GOT3 (cell line): ENCODE measurements at places on chromosomes 11 and 22.

GRCh38 chr11:63663809-63664208, 7.4 kb downstream of the ATL3 start:
- no peak for DNase-seq

- DNase-seq: no peak
Measured at GRCh38 chr22:38310518-38311322, 6.5 kb downstream of the CSNK1E start.

GRCh38 chr22:17938484-17938924, 85.9 kb downstream of the MICAL3 start:
- DNase-seq: no peak

GRCh38 chr11:66419825-66420224, 1.0 kb upstream of the NPAS4 start:
- no peak for DNase-seq

GRCh38 chr22:36331912-36332622, 55.7 kb downstream of the MYH9 start:
- no peak for DNase-seq

DNA sequence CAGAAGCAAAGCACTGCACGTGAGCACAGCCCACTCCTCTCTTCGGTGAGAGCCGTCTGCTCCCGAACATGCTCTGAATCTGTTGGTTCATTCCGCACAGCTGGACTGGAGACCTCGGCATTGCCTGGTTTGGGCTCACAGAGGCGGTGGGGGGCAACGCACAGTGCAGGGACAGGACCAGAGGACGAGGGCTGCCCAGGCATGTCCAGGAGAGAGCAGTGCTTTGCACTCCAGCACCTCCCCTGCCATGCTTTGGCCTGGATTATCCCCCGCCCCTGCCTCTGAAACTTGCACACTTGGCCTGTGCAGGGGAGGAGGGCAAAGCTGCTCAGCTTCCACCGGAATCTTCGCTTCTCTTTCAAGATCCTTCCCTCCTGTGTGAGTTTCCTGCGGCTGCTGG, 536.5 kb downstream of the BRD1 start:
- no peak for DNase-seq

DNA sequence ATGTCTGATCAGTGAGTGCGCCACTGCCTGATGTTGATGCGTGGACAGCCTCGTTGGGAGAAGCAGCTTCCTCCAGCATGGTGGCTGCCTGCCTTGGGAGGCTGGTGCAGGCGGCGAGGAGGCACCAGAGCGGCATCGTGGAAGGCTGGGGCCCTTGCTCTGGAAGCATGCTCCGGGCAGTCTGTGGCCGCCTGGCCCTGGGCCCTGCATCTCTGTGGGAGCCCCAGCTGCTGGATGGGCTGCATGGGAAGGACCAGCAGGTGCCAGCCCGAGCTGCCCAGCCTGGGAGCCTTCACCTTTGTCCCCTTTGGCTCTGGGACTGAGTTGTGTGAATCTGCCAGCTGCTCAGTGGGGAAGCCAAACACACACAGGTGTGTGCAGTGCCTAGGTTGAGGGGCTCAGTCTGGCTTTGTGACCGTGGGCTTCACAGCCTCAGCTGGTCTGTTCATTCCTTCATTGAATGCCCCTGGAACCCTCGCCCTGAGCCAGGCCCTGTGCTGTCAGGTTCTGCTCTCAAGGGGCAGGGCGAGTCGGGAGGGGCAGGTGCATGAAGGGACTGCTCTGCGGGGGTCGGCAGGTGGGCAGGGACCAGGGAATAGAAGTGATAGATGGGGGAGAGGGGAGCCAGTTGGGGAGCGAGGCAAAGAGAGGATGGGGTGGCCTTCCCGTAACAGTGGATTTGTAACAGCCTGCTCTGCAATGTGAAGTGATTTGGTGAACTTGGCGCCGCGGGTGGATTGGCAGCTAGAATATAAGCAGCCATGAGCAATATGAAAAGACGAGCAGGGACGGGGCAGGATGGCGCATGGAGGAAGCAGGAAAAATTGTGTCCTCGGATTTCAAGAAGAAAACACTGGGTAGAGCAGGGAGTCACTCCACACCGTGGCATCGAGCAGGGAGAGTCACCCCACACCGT, 354.2 kb downstream of the TBC1D22A start:
- DNase-seq: no peak

DNA sequence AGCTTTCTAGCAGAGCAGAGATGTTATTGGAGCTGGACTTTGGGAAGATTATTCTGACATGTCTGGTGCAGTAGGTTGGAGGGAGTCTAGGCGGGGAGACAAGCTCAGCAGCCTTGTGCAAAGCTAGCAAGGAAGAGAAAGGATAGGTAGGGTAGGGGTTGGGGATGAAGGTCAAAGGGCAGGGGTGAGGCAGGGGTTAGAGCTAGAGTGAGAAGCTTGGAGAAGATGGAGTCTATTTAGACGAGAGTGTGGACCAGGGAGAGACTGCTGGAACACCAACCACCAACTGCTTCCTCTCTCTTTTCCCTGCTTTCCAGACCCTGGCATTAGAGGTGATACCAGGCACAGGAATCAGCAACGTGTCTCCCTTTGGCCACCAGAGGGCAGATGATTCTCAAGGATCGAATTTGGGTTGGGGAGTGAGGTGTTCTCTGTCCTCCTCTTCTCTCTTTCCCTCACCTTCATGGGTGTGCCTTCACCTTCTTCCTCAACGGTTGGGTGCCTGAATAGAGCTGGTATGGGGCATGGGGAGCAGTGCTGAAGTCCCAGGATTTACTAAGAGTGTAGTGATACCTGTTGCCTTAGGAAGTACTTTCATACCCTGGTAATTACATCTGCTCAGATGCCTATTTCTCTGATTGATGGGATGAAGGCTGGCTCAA, 1.8 kb upstream of the MARK2 start:
- DNase-seq: no peak

GRCh38 chr11:80900265-80900664, 1459.4 kb upstream of the TENM4 start:
- no peak for DNase-seq

DNA sequence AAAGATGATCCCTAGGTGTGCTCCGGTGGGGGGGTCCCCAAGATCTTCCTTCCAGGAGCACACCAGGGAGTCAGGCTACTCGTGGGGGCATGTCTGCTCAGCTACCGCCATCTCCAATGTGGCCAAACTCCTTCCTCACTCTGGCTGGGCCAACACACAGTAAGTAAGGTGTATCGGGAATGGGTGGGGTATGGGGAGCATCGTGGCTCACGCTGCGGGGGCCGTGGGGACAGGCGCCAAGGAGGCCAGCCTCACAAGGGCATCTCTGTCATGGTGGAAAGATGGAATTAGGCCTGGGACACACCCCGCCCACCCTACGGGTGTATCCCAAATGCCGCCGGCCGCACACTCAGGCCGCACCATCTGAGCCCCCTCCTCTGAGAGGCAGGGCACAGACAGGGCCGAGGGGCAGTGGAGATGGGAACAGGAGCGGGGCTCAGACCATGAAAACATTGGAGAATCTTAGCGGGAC, 8.3 kb downstream of the IGF2 start:
- no peak for DNase-seq

- DNase-seq: no peak
Measured at GRCh38 chr11:118881228-118881627, 2.5 kb upstream of the CXCR5 start.

DNA sequence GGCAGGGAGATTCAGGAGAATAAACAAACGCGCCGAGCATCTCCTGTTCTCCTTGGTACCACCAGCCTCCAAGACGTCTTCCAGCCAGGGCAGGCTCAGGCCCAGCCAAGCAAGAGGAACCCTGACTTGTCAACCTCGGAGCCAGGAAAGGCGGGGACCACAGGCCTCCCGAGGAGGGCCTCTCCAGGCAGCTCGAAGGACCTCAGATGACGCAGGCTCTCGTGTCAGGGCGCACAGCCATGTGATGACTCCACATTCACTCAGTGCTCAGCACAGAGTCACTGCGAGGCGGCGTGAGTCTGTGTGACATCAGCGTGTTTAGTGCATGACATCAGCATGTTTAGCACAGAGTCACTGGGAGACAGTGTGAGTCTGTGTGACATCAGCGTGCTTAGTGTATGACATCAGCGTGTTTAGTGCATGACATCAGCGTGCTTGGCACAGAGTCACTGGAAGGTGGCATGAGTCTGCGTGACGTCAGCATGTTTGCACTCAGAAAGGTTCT, 241.4 kb downstream of the BRD1 start:
- DNase-seq: no peak

- no peak for DNase-seq
Measured at GRCh38 chr22:30351226-30351625, 5.5 kb downstream of the SF3A1 start.

GRCh38 chr11:16195651-16196050, 160.7 kb downstream of the SOX6 start:
- no peak for DNase-seq

DNA sequence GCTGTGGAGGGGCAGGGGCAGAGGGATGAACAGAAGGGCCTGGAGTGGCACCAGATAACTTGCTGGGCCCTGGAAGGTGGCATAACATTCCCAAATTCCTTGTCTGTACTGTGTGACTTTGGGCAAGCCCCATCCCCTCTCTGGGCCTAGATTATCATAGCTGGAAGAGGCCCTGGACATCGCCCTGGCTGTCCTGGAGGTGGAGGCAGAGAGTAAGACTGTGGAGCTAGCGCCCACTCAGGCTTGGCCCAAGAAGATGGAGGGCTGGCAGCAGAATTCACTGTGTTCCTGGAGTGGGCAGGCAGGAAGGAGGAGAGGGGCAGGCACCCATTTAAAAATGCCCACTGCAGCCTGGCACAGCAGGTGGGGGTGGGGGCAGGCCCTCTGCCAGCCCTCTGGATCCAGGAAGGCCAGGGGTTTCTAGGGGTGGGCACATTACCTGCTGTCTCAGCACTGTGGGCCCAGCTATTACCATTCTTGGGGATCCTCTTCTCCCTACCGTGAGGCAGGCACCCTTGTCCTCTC, 22.6 kb downstream of the ARHGEF17 start:
- DNase-seq: no peak

- DNase-seq: no peak
Measured at GRCh38 chr11:2584812-2585565, 114.8 kb downstream of the KCNQ1OT1 start.

DNA sequence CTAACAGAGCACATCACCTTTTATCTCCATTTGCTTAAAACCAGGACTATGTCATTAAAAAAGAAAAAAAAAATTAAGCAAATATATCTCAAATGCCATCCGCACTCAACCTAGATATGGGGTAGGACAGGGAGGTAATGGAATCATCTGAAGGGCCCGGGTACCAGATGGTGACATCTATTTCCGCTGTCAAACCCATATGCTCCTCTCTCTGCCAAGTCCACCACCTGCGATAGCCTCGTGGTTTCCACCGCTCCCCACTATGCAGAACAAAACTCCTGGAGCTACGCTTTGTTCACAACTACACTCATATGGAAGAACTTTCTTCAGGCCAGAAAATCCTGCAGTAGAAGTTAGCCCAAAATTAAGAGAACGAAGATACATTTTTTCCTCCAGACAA, 31.4 kb downstream of the FEZ1 start:
- DNase-seq: no peak

- no peak for DNase-seq
Measured at GRCh38 chr11:67301313-67301921, 1.9 kb upstream of the SSH3 start.

- DNase-seq: no peak
Measured at GRCh38 chr11:12815931-12816494, 141.8 kb downstream of the TEAD1 start.
